ENCODE measurements at places on chromosomes 1 and 21.

GRCh38 chr21:14572204-14572780 lies 26.2 kb upstream of the SAMSN1 start:
- no peak for DNase-seq

DNA sequence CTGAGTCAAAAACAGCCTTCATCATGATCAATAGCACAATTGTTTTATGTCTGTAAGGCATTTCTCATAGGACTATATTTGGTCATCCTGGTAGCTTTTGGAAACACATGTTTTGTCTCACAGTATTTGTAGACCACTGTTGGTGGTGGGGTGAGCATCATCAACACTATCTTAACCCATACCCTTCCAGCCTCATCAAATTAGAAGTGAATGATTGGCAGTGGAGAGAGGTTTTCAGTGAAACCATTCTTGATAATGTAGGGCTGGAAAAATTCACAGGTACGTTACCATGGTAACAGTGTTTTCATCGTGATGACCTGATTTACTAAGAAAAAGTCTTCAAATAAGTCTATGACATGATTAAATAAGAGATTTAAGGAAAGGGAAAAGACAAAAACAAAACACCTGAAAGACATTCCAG lies 45.3 kb upstream of the C1orf105 start:
- DNase-seq = no peak

DNA sequence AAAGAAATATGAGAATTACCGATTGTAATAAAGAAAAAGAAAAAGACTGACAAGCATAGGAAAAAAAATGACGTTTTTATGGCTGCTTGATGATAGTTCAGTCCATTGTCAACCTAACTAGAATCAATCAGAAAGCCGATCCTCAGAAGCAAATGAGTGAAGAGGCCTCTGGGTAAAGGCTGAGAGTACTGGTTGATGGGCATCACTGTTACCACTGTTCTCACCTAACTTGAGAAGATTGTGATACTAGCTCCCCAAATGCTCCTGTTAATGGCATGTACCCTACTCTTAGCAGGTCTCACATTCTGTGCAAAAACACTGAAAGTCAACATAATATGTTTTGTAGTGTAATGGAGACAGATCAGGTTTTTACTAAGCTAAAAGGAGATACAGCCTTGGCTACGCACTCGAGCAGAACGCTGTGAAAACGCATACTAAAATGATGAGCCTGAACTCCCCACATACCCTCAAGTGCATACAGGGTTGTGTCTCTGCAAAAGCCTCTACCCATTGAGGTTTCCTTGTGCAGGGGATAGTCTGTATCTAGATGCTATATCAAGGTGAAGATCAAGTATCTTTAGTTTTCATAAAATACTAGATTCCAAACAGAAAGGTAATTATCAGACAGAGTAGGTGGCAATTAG lies 554.6 kb downstream of the SMYD3 start:
- no peak for DNase-seq

- peak; percentile 27 for DNase-seq
Observed at GRCh38 chr1:10759413-10760200, 36.8 kb downstream of the CASZ1 start.

DNA sequence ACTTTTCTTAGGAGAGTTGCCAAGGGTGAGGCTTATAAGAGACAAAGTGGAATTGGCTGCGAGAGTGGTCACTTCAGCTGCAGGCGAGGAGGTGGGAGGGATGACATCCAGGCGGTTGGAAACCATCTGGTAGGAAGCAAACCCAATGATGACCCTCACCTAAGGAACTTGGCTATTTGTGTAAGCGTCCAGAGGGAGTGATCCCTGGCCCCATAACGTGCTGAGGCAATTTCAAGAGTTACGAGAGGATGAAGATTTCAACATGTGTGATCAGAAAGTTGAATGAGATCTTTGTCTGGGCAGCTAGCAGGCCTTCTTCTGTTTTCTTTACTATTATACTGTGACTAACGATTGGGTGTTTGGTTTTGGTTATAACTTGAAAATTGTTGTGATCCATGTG lies 102.7 kb upstream of the VANGL1 start:
- no peak for DNase-seq

DNA sequence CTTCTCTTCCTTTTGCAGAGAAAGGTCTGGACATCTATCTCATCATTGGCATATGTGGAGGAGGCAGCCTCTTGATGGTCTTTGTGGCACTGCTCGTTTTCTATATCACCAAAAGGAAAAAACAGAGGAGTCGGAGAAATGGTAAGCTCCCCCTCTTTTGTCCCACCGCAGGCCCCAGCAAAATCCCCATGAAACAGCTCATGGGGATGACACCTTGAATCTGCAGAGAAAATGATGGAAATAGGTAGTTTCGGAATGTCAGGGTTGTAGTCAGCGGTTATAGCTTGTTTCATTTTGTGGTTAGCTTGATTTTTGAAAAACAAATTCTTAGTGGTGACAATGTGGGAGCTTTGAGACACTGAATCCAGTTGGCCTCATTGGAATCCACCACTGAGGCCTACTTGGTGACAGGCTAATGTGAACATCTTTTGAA lies 10.3 kb downstream of the CD2 start:
- DNase-seq = no peak

GRCh38 chr1:51976846-51977602 lies 13.5 kb downstream of the RAB3B start:
- DNase-seq = no peak

DNA sequence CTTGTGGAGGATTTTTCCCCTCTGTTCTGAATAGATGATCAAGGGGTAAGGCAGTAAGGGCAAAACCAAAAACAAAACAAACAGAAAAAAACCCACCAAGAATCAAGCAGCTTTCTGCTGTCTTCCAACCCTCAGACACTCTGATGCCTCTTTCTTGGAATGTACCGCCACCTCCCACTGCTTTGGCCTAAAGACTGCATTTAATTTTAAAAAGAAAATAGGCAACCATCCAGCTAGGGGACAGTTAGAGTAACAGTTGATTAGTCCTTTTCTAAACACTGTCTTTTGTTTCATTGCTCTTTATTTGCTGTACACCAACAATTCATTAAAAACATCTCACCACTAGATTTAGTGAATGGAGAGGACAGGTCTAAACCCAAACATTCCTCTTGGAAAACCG lies 21.5 kb downstream of the WLS start:
- no peak for DNase-seq

- DNase-seq = no peak
Observed at GRCh38 chr1:1054971-1055370, 19.1 kb downstream of the RNF223 start.

GRCh38 chr1:20443703-20444586 lies 42.1 kb downstream of the CAMK2N1 start:
- DNase-seq = no peak

DNA sequence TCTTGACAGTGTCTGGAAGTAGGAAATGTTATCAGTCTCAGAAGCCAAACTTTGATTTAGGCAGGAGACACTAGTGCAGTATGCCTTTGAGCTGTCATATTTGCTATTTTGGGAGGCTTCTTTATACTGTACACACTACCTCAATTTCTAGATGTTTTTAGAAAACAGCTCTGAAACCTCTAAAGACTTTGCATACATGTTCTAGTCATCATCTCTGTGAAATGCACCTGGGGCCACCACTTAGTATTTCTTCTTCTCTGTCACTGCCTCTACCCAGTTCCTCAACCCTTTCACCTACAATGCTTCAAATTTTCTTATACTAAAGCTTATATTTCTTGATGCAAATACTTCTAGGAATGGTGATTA lies 29.1 kb upstream of the PLA2G4A start:
- DNase-seq = no peak

DNA sequence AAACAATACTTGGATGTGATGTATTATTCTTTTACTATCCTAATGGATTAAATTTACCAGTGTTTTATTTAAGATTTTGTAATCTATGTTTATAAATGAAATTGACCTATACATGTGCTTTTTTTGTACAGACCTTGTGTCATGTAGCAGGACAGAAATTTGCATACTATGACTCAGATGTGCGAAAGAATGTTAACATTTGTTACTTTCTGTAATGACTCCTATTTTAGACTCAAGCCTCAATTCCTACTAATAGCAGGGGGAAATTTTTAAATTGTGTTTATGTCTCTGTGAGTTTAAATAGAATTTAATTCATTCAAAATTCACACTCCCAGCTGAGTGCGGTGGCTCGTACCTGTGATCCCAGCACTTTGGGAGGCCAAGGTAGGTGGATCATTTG lies 21.8 kb upstream of the RIMKLA start:
- DNase-seq = no peak

GRCh38 chr21:42654179-42654912 lies 925 bp downstream of the PDE9A start:
- DNase-seq = peak; percentile 67

DNA sequence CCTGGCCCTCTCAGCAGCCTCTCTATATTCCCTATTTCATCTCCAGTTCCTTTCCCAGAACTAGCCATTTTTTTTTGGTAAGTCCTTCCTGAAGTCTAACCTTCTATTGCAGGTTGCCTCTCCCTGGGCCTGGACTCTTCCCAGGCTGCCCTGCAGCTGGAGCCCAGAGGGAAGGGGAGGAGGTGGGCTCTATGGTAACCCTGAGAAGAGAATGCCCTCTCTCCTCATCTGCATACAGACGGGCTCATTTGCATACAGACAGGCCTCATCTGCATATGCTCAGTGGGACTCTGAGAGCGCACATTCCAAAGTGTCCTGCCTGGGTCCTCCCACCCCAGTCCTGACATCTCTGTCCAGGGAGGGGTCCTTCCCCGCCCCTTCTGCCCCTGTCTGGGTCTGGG lies 32.7 kb downstream of the RHBG start:
- DNase-seq = no peak
